ENCODE measurements at places on chromosomes 7 and 10.

GRCh38 chr10:27526242-27526641 lies 22.1 kb downstream of the RAB18 start:
- no peak for DNase-seq

GRCh38 chr10:107741971-107742370 lies 577.5 kb upstream of the SORCS1 start:
- no peak for DNase-seq

- DNase-seq, result no peak
These were observed 119.7 kb upstream of the TNRC18 start for GRCh38 chr7:5543361-5543760.

DNA sequence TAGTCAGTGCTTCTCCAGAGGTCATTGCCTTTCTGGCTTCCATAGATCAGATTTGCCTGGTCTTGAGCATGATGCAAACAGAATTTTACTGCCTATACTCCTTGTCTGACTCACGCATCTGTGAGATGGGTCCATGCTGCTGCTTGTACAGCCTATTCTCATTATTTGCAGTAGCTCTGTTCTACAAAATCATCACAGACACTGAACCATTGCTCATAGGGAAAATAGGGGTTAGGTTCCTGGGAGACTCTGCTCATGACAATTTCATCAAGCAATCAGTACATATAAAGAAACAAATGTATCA lies 7.4 kb upstream of the CREB3L2 start:
- DNase-seq, result no peak

DNA sequence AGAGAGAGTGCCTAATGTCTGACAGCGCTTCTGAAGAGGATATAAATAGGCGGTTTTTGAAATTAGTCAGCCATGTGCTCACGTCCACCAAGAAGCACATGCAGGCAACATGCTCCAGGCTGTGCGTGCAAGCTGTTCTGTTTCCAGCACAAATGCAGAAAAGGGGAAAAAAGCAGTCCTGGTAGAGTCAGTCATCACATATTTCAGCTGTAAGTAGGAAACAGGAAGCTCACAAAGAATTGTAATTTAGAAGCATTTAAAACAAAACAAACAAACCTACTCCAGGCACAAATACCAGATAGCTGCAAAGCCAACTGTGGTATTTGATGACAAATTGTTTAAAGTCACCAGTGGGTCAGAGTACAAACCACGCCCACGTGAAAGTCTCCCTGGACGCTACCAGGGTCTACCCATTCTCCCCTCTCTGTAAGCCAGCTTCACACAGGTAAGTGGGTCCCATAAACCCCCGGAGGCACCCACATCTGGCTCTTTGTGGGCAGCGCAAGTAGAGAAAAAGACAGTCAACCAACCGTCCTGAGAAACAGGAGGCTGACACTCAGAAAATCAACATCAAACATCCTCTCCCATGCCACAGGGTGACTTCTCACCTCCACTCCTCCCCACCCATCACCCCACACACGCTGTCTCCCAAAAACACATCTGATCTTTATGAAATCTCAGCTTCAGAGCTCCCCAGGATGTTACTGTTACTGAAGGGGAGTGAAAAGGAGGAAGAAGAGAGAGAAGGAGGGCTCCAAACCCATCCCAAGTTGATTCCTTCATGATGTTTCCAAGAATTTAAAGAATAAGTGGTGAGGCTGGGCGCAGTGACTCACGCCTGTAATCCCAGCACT lies 186.4 kb downstream of the FAM107B start:
- no peak for DNase-seq

DNA sequence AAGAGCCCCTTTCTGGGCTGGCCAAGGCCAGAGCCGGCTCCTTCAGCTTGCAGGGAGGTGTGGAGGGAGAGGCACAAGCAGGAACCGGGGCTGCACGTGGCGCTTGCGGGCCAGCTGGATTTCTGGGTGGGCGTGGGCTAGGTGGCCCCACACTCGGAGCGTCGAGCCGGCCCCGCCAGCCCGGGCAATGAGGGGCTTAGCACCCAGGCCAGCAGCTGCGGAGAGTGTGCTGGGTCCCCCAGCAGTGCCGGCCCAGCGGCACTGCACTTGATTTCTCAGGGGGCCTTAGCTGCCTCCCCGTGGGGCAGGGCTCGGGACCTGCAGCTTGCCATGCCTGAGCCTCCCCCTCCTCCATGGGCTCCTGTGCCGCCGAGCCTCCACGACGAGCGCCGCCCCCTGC lies 48.1 kb downstream of the SH2D4B start:
- DNase-seq, result no peak

DNA sequence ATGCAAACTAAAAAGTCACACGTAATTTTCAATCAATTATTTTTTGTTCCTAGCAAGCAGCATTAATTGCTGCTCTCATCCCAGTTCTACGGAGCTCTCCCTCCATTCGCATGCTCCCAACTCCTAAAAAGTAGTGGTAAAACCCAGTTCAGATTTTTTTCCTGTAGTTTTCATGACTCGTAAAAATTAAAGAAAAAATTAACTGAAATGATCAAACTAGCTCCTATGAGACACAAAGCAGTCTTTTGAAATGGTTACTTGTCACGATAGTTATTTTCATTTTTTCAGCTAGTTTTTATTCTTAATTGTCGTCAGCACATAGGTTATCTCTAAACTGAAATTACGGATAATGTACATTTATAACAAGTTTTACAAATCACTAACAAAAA lies 1.8 kb downstream of the HNRNPA2B1 start:
- no peak for DNase-seq

DNA sequence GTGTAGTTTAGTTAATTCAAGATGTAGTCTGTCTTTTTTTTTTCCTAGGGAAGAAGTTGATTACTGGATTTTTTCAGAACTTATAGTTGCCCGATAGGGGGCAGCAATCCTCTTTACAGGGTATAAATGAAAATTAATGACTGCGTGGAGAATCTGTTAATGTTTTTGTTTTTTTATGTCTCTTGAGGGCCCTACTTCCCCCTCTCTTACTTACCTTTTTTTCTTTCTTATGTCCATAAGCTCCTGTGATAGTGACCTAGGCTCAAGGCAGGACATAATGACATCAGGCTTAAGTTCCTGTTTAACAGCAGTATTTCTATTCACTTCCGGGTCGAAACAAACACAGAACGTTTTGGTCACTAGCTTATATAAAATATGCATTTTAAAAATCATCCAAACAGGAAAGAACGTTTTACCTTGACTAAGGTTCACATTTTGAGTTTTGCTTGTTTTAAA lies 18.8 kb downstream of the CDC123 start:
- DNase-seq, result peak; percentile 56

- DNase-seq, result no peak
These were observed 43.0 kb upstream of the MACC1 start for GRCh38 chr7:20260223-20260622.

GRCh38 chr10:129784891-129785290 lies 179.2 kb downstream of the EBF3 start:
- DNase-seq, result peak; percentile 85

DNA sequence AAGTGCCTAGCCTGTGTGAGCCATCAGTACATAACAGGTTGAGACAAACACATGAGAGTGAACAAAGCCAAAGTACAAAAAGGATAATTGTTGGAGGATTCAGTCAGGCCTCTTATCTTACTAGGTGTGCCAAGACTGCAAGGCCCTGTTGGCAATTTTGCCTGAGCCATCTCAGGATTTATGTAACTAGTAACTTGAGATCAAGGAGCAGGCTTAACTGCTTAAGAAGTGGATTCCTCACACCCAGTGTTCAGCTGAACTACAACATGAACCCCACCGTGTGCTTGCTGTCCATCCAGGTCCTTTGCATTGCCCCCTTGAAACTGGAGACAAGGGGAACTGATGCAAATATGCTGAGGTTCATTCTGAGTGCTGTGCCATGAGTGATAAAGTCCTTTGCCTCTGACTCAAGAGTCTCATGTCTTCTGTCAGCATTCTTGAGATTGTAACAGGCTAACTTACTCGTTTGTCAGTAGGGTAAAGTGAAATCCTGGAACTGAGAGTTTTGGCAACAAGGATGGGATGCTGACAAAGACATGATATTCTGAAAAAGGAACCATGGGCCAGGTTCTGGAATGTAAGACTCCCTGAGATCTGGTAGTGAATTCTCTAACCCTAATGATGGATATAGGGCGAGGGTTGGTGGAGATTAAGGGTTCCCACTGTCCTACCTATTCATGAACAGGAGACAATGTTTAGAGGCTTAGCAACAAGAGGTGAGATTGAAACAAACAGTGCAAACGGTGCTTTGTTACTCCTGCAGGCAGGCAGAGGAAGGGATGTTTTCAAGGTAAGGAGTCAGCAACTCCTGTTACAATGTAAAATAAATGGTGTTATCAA lies 44.1 kb upstream of the GATAD1 start:
- no peak for DNase-seq

GRCh38 chr10:90199093-90199492 lies 497.7 kb downstream of the KIF20B start:
- DNase-seq, result no peak

All from NB4 (cell line).